ENCODE measurements at places on chromosomes 2 and 18. TPM values are rescaled to one million over a fixed set of nuclear protein-coding genes. Genes with fewer than 3 reads are reported as not detected.
A peak's percentile ranks its signal among the peaks of the same experiment; 100 is the strongest.

DNA sequence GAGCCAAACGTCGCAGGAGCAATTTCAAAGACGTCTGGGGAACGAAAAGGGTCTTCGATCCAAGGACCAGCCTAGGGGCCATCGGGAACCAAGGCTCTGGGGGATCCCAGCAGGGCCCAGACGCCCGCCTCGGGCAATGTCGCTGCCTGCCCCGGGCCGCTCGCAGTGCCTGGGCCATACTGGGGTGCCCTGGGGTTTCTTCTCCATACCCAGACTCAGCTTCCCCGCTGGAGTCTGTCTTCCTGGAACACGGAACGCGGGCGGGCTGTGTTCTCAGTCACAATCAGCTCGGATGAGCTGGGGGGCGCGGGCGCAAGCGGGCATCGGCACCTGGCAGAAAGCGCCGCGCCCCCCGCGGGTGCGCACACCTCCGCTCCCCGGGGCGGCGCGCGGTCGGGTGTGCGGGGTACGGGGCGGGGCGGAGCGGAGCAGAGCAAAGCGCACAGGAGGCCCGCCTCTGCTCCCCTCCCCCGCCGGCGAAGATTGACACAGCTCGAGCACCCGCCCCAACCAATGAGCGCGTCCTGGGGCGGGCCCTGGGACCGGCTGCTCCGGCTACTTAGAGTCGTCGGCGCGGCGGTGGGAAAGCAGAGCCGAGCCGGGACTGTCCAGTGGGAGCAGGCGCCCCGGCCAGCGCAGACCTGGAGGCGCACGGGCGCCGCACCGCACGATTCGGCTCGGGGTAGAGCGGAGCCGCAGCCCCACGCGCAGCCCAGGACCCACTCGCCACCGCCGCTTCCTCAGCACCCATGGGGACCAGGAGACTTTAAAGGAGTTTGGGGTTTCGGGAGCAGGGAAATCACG lies at the start of gene LRATD1:
LRATD1 (plus strand) TSS at position 585 of the 804 bp plus-strand sequence. CDS start 1,263 bp downstream, outside the sequence.
- peak; percentile 54 for DNase-seq

DNA sequence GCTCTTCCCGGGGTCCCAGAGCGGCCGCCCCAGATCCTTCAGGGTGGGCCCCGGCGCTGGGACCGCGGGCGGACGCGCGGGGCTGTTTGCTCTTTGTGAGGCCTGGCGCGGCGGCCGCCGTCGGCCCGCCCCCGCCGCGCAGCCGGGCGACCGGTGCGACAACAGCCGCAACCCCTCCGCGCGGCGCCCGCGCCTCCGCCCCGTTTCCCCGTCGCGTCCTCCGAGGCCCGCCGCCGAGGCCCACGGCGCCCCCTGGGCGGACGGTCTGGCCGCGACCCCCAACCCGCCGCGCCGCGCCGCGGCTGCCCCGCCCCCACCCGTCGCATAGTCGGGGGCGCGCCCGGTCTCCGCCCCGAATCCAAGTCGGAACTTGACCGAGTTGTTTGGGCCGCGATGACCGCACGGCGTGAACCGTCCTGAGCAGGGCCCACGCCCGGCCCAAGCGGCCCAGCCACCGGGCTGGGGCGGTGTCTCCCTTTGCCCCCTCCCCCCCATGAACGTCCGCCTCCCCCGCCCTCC lies 448 bp downstream of the YPEL5 start:
- no peak for DNase-seq

GRCh38 chr2:128379021-128380015 lies 60.6 kb upstream of the HS6ST1 start:
- peak; percentile 93 for DNase-seq

DNA sequence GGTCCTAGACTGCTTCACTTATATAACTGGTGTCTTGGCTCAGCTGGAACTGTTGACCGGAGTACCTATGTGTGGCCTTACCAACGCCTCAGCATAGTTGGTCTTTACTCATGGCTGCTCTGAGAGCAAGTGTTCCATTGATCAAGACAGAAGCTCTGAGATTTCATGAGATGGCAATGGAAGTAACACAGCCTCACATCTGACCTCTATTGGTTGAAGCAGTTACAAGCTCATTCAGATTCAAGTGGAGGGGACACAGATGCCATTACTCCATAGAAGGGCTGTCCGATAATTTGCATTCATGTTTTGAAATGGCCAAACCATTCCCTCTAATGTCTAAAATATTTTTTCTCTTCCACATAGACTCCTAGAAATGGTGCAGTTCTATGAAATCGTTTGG lies 46.4 kb upstream of the STK39 start:
- DNase-seq = no peak

- no peak for DNase-seq
Observed at GRCh38 chr2:38778687-38779082, 675 bp downstream of the GEMIN6 start.

- no peak for DNase-seq
Observed at GRCh38 chr18:21735452-21736015, 5.1 kb upstream of the MIB1 start.

- DNase-seq = no peak
Observed at GRCh38 chr2:230925443-230925878, 419 bp upstream of the GPR55 start.

DNA sequence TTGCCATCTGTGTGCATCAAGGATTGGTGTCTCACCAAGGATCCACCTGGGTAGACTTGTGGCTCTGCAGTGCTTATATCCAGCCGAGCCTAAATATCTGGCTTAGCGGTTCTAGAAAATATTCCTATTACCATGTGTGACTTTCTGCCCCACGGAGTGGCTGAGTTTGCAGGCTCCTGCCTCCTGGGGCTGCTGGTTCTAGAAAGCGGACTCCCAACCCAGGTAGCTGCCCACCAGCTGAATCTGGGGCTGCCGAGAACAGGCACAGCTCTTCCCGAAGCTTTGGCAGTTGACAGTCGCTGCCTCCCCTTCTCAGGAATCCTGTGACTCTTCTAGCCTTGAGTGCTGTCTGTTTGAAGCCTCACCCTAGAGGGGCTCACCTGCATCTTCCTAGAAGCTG lies 104.6 kb downstream of the TPGS2 start:
- no peak for DNase-seq

- no peak for DNase-seq
Observed at GRCh38 chr18:32389858-32390257, 80.8 kb downstream of the GAREM1 start.

DNA sequence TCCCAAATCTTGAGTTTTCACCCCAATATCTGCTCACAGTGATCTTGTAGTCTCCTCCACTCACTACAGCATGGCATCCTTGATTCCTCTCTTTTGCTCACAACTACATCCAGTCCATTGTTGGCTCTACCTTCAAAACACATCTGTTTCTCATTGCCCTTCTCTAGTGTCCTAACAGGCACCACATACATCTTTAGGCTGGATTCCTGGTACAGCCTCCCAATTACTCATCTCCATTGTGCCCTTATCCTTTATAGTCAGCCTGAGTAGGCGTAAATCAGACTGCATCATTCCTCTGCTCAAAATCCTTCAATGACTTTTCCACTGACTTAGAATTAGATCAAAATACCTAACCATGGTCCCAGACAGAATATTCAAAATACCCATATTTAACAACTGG lies 10.7 kb upstream of the TAF1B start:
- DNase-seq = no peak

GRCh38 chr18:26386002-26386401 lies 159.8 kb downstream of the TAF4B start:
- peak; percentile 29 for DNase-seq

GRCh38 chr2:107775791-107776190 lies 50.9 kb upstream of the RGPD4 start:
- no peak for DNase-seq

DNA sequence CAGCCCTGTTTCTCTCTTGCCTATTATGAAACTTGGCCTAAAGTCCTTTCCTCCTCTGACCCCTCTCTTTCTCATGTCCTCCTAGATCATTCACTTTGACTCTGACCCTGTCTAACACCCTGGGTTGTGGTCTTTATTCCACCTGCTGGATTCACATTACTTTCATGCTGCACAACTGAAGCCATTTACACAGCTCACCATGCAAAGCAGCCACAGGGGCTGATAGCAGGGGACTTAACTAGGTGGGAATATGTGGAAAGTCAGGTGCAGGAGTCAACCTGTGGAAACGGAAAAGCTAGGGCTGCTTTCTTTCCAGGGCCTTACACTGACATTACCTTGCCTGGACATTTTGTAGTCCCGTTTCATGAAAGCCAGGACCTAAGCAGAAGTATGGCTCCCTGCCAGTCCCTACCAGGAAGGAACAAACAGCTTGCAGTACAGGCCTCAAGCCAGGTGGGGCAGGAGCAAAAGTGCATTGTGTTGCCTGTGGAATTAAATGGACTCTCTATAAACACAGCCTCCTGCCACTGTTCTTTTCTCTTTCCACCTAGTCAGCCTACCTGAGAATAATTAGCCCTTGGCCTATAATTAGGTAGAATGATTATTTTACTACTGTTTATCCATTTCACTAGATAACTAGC lies 11.8 kb downstream of the MAPRE3 start:
- no peak for DNase-seq

GRCh38 chr2:9655441-9656269 lies 24.9 kb upstream of the YWHAQ start:
- no peak for DNase-seq

DNA sequence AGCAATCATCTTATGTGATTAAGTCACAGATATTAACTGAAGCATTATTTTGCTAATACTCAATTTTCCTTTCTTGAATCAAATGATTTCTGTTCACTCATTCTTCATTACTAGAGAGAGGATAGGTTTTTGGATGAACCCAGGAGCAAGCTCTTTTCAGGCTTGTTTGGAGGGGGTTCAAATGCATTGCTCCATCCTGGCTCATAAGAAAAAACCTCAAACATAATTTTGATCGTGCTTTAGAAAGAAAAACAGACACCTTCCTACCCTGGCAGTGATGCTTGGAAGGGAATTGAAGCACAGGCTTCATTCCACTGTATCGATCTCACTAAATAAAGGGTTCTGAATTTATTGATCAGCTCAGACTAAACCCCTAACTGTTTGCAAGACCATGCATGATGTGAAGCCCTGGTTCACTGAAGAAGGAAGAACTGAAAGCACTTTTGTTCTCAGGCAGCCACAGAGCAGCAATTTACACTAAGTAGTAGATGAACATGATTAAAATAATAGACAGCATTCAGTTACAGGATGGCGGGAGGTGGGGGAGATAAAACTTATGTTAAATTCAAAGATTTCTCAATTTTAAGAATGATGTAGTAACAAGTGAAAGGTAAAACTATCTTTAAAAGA lies 53.4 kb downstream of the CDH2 start:
- no peak for DNase-seq

HOXD13 gene
- total RNA-seq = not detected

PROKR1 gene
- total RNA-seq = 0.10 TPM

GLI2 gene
- total RNA-seq = 11.4 TPM

SERPINB13 gene
- total RNA-seq = 21.2 TPM

CCDC141 gene
- total RNA-seq = 6.0 TPM

ALPG gene
- not detected for total RNA-seq
